ENCODE measurements at places on chromosomes 16 and 17.

DNA sequence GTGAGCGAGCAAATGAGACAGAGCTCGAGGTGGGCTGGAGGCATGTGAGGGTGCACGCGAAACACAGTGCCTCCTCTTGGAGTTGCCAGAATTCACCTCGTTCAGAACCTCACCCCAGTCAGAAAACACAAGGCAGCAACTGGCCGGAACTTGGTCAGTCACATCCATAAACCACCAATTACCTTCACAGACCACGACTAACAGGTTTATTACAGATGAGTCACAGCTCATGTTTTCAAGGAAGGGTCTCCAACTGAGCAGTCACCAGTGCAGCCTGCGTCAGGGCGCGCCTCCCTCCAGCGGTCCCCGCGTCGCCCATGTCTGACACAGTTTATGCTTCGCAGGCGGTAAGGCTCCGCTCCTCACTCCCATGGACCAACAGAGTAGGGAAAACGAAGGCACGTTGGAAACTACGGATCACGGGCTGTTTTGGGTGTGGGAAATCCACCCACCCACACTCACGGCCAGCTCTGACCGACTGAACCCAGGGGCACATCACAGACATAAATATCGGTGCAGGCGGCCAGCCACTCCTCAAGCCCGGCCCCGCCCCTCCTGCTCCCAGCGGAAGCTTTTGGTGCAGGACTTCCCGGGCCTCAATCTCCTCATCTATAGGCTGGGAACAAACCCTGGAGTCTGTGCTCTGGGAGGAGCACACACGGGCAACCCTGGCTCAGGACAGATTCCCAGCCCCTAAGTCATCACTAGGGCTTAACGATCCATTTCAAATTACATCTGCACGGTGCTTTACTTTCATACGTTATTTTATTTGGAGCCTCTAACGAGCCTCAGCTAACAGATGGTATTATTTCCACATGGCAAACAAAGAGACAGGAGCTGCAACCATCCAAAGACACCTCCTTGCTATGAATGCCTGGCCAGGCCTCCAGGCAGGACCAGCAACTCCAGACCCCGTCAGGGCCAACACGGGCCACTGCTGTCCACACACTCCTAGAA, 126.3 kb downstream of the ZNF778 start:
- DNase-seq, result no peak

GRCh38 chr17:38899421-38899820, 26.0 kb upstream of the LASP1NB start:
- DNase-seq, result no peak

DNA sequence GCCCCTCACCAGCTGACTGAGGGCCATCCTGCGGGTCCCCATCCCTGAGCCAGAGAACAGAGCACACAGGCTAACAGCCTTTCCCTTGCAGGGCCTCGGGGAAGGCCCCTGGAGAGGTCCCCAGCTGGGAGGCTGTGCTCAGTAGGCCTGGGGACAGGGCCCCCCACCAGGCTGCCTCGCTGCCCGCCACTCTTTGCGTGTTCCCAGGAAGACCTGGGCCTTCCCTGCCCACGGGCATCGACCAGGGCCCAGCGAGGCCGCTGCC, 785 bp downstream of the HID1 start:
- no peak for DNase-seq

DNA sequence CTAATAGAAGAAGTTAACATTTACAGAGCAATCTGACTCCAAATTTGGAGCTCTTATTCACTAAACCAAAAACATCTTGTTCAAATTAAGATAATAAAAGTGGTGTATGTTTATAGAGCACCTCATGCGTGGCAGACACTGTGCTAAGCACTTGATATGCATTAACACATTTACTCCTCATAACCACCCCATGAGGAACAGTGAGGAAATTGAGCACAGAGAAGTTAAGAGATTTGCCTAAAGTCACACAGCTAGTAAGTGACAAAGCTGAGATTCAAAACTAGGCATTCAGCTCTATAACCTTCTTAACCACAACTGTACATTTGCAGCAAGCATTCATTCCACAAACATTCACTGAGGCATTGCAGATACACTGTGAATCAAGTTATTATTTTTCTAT, 94.0 kb downstream of the VAT1L start:
- DNase-seq, result no peak

DNA sequence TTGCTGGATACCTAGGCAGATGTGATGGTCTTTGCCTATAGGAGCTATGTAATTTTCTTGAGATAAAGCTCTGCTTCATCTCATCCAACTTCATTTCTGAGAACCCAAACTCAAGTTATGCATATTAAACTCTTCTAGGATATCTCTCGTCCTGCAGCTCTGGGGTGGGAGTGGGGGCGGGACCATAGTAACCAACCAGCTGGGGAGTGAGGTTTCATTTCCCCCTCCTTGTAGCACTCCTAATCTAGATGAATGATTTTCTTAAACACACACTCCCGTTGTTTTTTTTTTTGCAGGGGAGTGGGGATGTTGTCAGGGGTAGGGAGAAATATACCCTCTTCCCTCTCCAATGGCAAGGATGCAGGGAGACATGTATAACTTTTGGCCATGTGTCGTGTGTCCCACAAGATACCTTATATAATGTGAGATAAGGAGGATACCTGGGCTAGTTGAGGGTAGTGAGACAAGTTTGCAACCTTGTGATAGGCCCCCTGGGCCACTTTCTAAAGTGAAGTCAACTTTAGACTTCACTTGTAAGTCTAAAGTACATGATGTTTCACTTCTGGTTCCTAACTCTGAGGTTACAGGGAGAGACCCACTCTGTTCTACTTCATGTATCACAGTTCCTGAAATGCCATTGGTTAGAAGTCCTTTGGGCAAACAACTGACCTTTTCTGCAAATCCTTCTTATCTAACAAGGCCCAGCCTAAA, 10.5 kb upstream of the HEATR6 start:
- no peak for DNase-seq
